ENCODE measurements at places on chromosomes 12 and 14. TPM values are rescaled to one million over a fixed set of nuclear protein-coding genes. Genes with fewer than 3 reads are reported as not detected.

Gene TAS2R42
- polyA plus RNA-seq: not detected

Gene ANKRD9
- 12.5 TPM for polyA plus RNA-seq

Gene ANG
- 4.6 TPM for polyA plus RNA-seq

Gene ACRBP
- polyA plus RNA-seq: 0.84 TPM

Gene FGD4
- 3.7 TPM for polyA plus RNA-seq

Gene SSTR1
- polyA plus RNA-seq: 0.06 TPM

Gene GYS2
- 12.2 TPM for polyA plus RNA-seq

Gene ASB2
- polyA plus RNA-seq: 4.7 TPM

Gene SERPINA10
- polyA plus RNA-seq: not detected

Gene DDX23
- polyA plus RNA-seq: 37.5 TPM

Gene RNU4-1
- not detected for polyA plus RNA-seq

Gene OASL
- polyA plus RNA-seq: 0.90 TPM
